T-helper 17 cell (primary cell): ENCODE measurements at places on chromosomes 2 and 18.

GRCh38 chr18:7914834-7915670 is 347.9 kb downstream of the PTPRM start:
- DNase-seq, result no peak

DNA sequence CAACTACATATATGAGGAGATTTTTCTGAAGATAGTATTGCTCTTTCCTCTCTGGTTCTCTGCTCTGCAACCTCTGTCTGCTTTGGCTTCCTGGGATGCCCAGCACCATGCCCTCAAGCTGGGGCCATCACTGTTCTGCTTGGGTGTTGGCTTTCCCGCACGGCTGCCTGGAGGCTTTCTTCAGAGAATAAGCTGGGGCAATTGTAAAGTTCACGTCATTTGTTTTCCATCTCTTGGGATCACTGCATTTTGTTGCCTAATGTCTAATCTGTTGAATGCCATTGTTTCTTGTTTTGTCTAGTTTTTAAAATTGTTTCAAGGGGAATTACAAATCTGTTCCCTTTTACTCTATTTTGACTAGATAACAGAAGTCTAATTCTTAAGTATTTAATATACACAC is 437.3 kb upstream of the NRP2 start:
- DNase-seq, result no peak

GRCh38 chr18:1015777-1016176 is 111.1 kb downstream of the ADCYAP1 start:
- DNase-seq, result no peak

DNA sequence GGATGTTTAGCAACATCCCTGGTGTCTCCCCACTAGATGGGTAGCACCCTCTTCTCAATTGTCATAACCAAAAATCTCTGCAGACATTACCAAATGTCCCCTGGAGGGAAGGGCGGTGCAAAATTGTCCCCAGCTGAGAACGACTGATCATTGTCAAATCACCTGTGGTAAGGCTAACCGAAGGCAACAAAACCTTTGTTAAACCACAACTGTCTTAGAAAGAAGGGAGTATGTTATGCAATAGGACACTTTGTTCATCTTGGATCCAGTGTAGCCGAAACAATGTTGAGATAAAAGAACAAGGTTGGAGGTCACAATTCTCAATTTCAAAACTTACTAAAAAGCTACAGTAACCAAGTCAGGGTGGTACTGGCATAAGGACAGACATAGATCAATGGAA is 50.3 kb upstream of the ST3GAL5 start:
- DNase-seq, result no peak

GRCh38 chr2:14693874-14694273 is 61.4 kb downstream of the LRATD1 start:
- no peak for DNase-seq

GRCh38 chr2:218885981-218886947 is 5.6 kb downstream of the WNT10A start:
- DNase-seq, result no peak

DNA sequence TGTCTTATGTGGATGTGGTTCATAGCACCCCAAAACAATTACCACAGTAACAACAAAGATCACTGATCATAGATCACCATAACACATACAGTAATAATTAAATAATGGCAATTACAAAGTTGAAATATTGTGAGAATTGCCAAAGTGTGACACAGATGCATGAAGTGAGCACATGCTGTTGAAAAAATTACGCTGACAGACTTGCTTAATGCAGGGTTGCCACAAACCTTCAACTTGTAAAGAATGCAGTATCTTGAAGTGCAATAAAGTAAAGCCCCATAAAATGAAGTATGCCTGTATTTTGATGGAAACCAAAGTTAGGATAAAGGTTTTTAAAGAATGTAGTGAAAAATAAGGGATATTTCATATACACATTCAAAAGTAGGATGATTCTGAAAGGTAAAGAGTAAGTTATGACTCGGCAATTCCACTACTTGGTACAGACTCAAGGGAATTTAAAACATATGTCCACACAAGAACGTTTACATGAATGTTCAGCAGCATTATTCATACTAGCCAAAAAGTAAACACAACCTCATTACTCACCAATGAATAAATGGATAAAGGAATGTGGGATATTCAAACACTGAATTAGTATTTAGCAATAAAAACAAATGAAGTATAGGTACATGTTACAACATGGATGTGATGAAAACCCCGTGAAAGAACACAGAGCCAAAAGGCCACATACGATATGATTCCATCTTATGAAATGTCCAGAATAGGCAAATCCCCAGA is 61.6 kb downstream of the SCN9A start:
- no peak for DNase-seq
